Muscle of leg (tissue), 16 donors: ENCODE measurements at places on chromosomes 6 and 20. TPM values are rescaled to one million over a fixed set of nuclear protein-coding genes. Genes with fewer than 3 reads are reported as not detected.

- peaks cover 8% of the 10 kb centered on the region for H3K4me1 ChIP-seq
- peak; percentile 33 for DNase-seq
- H3K4me3 ChIP-seq: no peak overlapping the region
- H3K27ac ChIP-seq: no peak overlapping the region
- no peaks in the 10 kb centered on the region for H3K27me3 ChIP-seq
Observed at GRCh38 chr6:20200761-20201630, 11.3 kb downstream of the MBOAT1 start.

GRCh38 chr6:2225422-2226392 lies 19.7 kb downstream of the GMDS start:
- no peaks in the 10 kb centered on the region for H3K36me3 ChIP-seq
- no peaks in the 10 kb centered on the region for H3K27me3 ChIP-seq
- H3K4me3 ChIP-seq: no peak overlapping the region
- no peaks in the 10 kb centered on the region for H3K4me1 ChIP-seq
- DNase-seq: no peak

DNA sequence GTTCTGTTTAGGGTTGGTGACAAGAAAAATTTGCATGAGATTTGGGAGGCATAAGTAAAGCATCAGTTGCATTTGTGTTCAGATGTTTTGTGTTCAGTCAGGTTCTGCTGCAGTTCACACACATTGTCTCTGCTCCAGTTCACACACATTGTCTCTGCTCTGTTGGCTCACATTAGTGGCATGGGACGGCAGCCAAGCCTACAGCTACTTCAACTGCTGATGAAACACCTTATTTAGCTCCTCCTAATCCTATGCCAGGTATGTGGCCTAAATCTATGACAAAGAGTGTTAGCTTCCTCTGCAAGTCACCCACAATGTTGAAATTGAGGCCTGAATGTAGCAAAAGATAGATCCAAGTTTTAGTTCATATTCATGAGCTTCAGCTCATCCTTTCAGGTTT lies 278.1 kb upstream of the SYNCRIP start:
- no peak overlapping the region for H3K4me3 ChIP-seq
- no peaks in the 10 kb centered on the region for H3K36me3 ChIP-seq
- H3K27me3 ChIP-seq: no peaks in the 10 kb centered on the region
- H3K4me1 ChIP-seq: no peaks in the 10 kb centered on the region
- DNase-seq: no peak

DNA sequence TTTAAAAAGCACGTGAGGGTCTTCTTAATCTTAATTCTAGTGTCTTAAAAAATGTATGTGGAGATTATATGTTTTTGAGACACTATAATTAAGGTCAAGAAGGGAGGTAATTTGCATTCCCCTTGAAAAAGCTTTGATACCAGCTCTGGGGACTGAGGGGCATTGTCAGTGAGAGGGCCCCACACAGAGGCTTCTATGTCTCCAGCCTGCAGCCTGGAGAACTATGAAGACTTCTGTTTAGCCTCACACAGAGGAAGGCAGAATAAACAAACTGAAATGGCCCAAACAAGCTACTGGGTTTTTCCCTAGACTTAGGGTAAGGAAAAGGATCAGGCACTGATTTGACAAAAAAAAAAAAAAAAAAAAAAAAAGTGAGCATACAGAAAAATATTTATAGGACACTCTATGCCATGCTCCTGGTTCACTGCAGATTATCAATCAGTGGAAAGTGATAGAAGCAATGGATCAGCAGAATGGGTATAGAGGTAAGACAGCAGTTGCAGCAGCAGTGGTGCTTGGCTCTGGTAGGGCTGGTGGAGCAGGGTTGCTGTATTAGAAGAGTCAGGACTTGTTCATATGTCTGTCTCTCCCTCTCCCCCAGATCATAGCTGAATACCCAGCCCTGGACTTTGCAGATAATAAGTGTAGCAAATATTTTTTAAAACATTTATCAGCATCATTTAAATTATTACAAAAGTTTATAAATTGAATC lies 85.4 kb downstream of the KLHL32 start:
- DNase-seq: no peak
- H3K27ac ChIP-seq: no peak overlapping the region
- H3K4me1 ChIP-seq: no peaks in the 10 kb centered on the region
- no peak overlapping the region for H3K4me3 ChIP-seq
- no peaks in the 10 kb centered on the region for H3K36me3 ChIP-seq

The SMIM26 gene
- 138 TPM for total RNA-seq

DNA sequence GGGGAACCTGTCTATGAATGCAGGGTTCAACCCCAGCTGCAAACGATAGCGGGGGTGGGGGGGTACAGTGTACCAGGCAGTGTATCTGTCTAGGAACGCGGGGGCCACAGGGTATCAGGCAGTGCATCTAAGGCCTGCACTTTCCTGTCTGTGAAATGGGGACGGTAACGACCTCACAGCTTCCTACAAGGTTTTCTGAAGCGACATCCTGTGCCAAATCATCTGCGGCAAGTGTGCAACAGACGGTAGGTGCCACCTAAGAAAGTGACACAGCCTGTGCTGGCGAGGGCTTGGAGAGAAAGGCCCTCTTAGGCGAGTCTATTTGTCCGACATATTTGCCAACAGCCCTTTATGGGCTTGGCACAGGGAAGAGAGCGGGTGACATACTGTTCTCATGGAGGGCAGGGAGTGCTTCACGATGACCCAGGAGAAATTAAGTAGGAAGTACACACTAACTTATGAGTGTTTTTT lies 3.8 kb downstream of the DIDO1 start:
- no peak overlapping the region for H3K27ac ChIP-seq
- H3K4me3 ChIP-seq: no peak overlapping the region
- H3K4me1 ChIP-seq: peaks cover 53% of the 10 kb centered on the region
- no peaks in the 10 kb centered on the region for H3K27me3 ChIP-seq
- H3K36me3 ChIP-seq: no peaks in the 10 kb centered on the region
- no peak for DNase-seq

GRCh38 chr6:17768388-17768787 lies 61.7 kb upstream of the NUP153 start:
- H3K4me1 ChIP-seq: no peaks in the 10 kb centered on the region
- no peak overlapping the region for H3K27ac ChIP-seq
- DNase-seq: peak; percentile 54

GRCh38 chr6:87702589-87702945 lies 534 bp upstream of the AKIRIN2 start:
- H3K27ac ChIP-seq: peak overlapping the region; percentile 95
- no peak for DNase-seq
- no peaks in the 10 kb centered on the region for H3K27me3 ChIP-seq
- peaks cover under 1% of the 10 kb centered on the region for H3K4me1 ChIP-seq

- no peak for DNase-seq
- no peaks in the 10 kb centered on the region for H3K36me3 ChIP-seq
Observed at GRCh38 chr6:130765181-130765727, 62.0 kb upstream of the SMLR1 start.
